ENCODE measurements at places on chromosomes 1 and 21. TPM values are rescaled to one million over a fixed set of nuclear protein-coding genes. Genes with fewer than 3 reads are reported as not detected.
A peak's percentile ranks its signal among the peaks of the same experiment; 100 is the strongest.

DNA sequence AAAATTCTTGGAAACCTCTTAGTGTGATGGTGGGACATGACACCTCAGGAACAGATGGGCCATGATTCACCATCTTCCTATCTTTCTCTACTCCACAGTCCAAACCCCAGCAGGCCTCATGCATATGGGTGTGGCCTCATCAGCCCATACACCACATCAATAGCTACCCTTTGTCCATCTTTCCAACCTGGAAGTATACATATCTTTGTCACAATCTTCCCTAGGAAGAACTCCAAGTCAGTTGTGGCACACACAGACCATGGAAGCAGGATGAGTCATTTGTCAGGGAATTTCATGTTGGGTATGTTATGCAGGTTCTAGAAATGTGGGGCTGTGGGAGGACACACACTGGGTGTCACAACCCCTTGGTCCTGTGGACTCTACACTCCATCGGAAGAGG is 30.5 kb upstream of the CLCA4 start:
- no peaks in the 10 kb centered on the region for H3K27me3 ChIP-seq
- DNase-seq: no peak
- no peaks in the 10 kb centered on the region for H3K36me3 ChIP-seq
- H3K4me1 ChIP-seq: no peaks in the 10 kb centered on the region

- no peak overlapping the region for H3K4me3 ChIP-seq
- no peak for DNase-seq
- no peaks in the 10 kb centered on the region for H3K36me3 ChIP-seq
- no peak overlapping the region for H3K27ac ChIP-seq
- H3K4me1 ChIP-seq: peaks cover 17% of the 10 kb centered on the region
These were observed 3.8 kb upstream of the LRRC47 start for GRCh38 chr1:3799976-3800685.

DNA sequence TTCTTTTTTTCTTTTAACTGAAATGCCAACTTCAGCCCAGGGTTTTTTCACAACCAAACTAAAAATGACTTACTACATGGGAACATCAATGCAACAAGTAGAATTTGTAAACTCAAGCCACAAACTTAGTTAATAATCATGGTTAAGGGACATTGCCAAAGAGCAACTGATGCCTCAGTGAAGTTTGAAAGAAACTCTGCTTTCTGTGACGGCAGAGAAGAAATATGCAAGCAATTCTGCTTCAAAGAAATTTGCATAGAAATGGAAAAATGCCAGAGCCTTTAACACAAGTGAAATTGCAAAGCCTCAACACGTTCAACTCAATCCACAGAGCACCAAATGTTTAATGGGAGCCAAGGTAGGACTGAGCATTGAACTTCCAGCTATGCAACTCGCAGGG is 5.0 kb upstream of the CHD5 start:
- H3K27ac ChIP-seq: no peak overlapping the region
- no peak for DNase-seq
- H3K4me3 ChIP-seq: no peak overlapping the region
- no peaks in the 10 kb centered on the region for H3K27me3 ChIP-seq
- peaks cover 37% of the 10 kb centered on the region for H3K36me3 ChIP-seq

DNA sequence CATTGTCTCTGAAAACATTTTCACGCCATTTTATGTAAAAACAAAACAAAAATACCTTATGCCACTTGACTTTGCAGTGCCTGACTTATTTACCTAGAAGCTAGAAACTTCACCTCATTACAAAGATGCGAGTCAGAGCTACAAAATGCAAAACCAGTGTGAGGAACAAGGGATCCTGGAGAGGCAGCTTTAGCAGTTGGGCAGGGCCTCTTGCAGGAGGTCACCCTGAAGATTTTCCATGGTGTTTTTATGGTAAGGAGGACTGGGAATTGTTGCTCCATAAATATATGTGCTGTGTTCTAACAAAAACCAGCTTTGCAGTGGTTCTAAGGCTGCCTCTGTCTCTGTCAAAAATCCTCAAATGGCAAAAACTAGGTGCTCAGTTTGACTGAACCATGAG is 36.4 kb upstream of the TARBP1 start:
- H3K27me3 ChIP-seq: no peaks in the 10 kb centered on the region
- H3K4me1 ChIP-seq: peaks cover 10% of the 10 kb centered on the region
- no peaks in the 10 kb centered on the region for H3K36me3 ChIP-seq
- no peak overlapping the region for H3K4me3 ChIP-seq
- H3K27ac ChIP-seq: peak overlapping the region; percentile 79

GRCh38 chr1:201469645-201470074 is 672 bp upstream of the PHLDA3 start:
- H3K4me1 ChIP-seq: peaks cover 49% of the 10 kb centered on the region
- DNase-seq: no peak
- H3K27me3 ChIP-seq: no peaks in the 10 kb centered on the region
- H3K36me3 ChIP-seq: no peaks in the 10 kb centered on the region
- H3K27ac ChIP-seq: peak overlapping the region; percentile 96
- peak overlapping the region; percentile 71 for H3K4me3 ChIP-seq

DNA sequence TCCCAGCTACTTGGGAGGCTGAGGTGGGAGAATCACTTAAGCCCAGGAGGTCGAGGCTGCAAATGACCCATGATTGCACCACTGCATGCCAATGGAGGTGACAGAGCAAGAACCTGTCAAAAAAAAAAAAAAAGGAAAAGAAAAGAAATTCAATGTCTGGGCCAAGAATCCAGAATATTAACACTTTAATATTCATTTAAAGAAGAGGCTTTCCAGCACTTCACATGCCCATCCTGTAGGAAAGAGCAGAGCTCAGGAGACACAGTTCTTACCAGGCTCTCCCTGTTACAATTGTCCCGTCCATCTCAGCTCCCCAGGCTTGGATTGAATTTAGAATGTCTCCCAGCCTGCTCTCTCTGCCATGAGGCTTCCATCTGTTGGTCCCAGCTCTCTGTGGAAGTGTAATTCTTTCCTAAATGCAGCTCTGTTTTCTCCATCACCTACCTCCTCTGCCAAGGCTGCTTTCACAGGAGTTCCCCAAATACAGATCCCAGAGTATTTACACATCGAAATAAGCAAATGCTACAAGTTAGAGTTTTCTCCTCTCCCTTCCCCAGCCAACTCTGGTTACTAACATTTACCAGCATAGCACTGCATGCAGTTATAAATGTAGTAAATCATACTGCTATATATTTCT is 116.6 kb upstream of the CDC42BPA start:
- no peaks in the 10 kb centered on the region for H3K27me3 ChIP-seq
- DNase-seq: no peak
- H3K4me3 ChIP-seq: no peak overlapping the region
- no peaks in the 10 kb centered on the region for H3K36me3 ChIP-seq

GRCh38 chr1:43541721-43542401 is 11.2 kb downstream of the PTPRF start:
- no peaks in the 10 kb centered on the region for H3K27me3 ChIP-seq
- H3K4me1 ChIP-seq: peaks cover 82% of the 10 kb centered on the region

- no peak overlapping the region for H3K27ac ChIP-seq
- H3K4me3 ChIP-seq: no peak overlapping the region
- no peaks in the 10 kb centered on the region for H3K4me1 ChIP-seq
- no peaks in the 10 kb centered on the region for H3K27me3 ChIP-seq
- no peak for DNase-seq
- no peaks in the 10 kb centered on the region for H3K36me3 ChIP-seq
These were observed 1198.9 kb downstream of the PLA2G4A start for GRCh38 chr1:188027613-188028012.

DNA sequence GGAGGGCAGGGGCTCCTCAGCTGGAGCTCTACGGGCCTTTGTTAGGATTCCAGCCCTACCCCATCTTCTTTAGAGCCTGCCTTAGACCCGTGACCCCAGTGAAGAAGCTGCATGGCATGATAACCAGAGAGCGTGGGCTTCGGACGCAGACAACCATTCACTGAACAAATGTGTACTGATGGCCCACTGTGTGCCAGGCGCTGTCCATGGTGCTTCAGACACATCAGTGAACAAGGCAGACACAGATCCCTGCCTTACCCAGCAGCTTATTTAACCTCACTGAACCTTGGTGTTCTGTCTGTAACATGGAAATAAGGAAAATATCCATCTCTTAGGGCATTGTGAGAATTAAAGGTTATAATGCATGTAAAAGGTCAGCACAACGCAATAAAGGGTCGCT is 9.5 kb downstream of the CHIT1 start:
- H3K4me1 ChIP-seq: no peaks in the 10 kb centered on the region
- H3K27me3 ChIP-seq: no peaks in the 10 kb centered on the region
- no peak overlapping the region for H3K27ac ChIP-seq
- no peaks in the 10 kb centered on the region for H3K36me3 ChIP-seq
- DNase-seq: no peak
- H3K4me3 ChIP-seq: no peak overlapping the region

DNA sequence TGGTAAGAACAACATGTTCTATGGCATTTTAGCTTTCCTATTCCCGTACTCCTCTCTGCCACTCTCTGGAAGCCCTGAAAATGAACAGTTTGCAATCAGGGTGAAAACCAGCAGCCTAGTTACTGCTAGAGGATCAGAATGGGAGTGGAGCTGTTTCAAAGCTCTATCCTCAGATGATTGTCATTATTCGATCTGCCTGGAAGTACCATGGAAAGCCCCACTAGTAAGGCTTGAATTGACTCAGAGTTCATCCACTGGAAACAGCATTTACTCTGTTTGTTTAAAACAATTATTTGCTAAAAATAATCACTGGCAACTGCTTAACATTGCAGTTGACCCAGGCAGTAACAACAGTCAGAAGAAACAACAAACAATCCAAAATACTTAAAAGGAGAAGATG is 91.2 kb downstream of the USH2A start:
- H3K4me3 ChIP-seq: no peak overlapping the region
- no peaks in the 10 kb centered on the region for H3K4me1 ChIP-seq
- H3K36me3 ChIP-seq: no peaks in the 10 kb centered on the region
- no peak for DNase-seq
- H3K27me3 ChIP-seq: no peaks in the 10 kb centered on the region
- no peak overlapping the region for H3K27ac ChIP-seq

- H3K4me3 ChIP-seq: no peak overlapping the region
- no peaks in the 10 kb centered on the region for H3K36me3 ChIP-seq
- H3K27ac ChIP-seq: no peak overlapping the region
- H3K27me3 ChIP-seq: no peaks in the 10 kb centered on the region
- H3K4me1 ChIP-seq: peaks cover 31% of the 10 kb centered on the region
These were observed 15.9 kb downstream of the PSEN2 start for GRCh38 chr1:226886122-226886901.

DNA sequence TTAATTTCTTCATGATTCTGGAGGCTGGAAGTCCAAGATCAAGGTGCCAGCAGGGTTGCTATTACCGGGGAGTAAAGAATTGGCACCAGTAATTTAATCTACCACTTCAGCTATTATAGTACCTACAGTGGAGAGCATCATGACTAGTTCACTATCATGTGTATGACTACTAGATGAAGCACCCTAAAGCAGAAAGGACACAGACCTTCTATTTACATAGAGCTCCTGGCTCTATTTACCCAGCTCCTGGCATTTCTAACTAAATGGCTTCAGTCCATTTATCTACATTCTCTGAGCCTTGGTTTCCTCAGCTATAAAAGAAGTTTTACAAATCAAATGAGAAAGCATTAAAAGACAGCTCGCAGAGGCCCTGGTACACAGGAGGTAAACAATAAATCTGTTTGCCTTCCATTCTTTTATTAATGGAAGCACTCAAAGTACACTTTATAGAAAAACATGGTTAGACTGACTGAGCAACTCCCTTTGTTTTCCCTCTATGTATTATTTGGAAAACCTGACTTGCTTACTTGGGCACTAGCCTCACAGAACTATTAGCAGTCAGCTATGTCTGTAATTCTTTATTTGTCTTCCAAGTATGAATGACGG is 203.0 kb downstream of the SLC35F3 start:
- H3K4me3 ChIP-seq: no peak overlapping the region
- DNase-seq: no peak
- H3K27ac ChIP-seq: no peak overlapping the region
- no peaks in the 10 kb centered on the region for H3K36me3 ChIP-seq

DNA sequence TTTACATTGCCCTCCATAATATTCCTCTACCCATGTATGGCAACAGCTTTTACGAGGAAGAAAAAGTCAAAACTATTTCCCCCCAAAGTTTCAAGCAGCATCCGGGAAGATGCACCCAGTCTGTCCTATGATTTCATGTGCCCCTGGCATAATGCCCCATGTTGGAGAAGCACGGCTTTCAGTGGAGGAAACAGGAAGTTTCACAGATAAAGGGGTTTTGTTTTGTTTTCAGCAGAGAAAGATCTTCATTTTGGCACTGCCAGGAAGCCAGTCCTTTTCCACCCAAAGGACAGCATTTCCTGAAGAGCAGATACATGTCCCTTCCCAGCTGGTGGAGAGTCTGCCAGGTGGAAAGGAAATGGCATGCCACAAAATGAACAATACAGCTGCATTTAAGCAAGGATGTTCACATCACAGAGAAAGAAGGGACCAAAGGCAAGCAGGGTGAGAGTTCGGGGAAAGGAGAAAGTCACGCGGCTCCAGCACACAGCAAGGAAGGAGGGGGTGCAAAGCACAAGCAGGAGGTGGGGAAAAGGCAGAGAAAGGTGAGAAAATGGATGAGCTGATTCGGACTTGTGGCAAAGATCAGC is 95.3 kb upstream of the HIVEP3 start:
- no peak for DNase-seq
- H3K36me3 ChIP-seq: no peaks in the 10 kb centered on the region
- H3K27me3 ChIP-seq: no peaks in the 10 kb centered on the region
- no peak overlapping the region for H3K4me3 ChIP-seq
- no peaks in the 10 kb centered on the region for H3K4me1 ChIP-seq

DNA sequence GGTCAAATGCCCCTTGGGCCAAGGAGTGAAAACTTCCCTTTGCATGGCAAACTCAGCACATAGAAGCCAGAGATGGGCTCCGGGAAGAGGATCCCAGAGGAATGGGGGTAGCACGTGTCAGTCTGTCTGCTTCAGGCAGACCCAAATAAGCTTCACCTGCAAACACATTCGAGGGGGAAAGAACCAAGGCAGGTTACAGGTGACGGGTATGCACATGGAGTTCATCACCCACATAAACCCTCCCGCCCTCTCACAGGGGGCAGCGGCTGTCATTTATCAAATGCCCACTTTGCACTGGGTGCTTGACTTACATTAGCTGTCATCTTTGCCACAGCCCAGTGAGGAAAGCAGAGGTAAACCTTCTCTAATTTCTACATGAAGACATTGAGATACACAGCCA is 73.0 kb upstream of the TLR5 start:
- DNase-seq: peak; percentile 67
- H3K27me3 ChIP-seq: no peaks in the 10 kb centered on the region
- no peaks in the 10 kb centered on the region for H3K4me1 ChIP-seq
- H3K4me3 ChIP-seq: no peak overlapping the region
- H3K27ac ChIP-seq: no peak overlapping the region
- H3K36me3 ChIP-seq: no peaks in the 10 kb centered on the region

DNA sequence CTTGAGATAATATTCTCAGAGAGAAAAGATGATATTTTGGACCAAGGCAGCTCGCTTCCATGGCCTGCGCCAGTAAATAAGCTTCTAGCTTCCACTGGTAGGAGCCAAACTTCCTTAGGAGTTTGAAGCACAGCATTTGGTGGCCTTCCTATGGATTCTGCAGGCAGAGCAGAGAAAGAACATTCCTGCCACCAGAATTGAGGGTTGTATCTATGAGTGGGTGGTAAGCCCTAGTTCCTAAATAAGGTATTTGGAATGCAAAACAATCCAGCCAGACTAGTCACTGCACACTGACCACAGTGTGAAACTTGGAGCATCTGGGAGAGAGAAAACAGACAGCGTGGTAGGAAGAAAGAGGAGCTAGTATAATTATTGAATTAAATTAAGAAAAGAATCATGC is 54.1 kb upstream of the BCAR3 start:
- H3K4me3 ChIP-seq: no peak overlapping the region
- no peaks in the 10 kb centered on the region for H3K36me3 ChIP-seq
- no peak overlapping the region for H3K27ac ChIP-seq
- H3K4me1 ChIP-seq: peaks cover 6% of the 10 kb centered on the region

NOL9 gene
- total RNA-seq: 16.7 TPM

UBL4B gene
- not detected for total RNA-seq

FCRL6 gene
- total RNA-seq: not detected

ADGRB2 gene
- total RNA-seq: 3.9 TPM

LRRIQ3 gene
- not detected for total RNA-seq

EPS8L3 gene
- not detected for total RNA-seq

IGFN1 gene
- total RNA-seq: not detected

All from vagina (tissue), 2 donors.